ENCODE measurements at places on chromosomes 6 and 20.

DNA sequence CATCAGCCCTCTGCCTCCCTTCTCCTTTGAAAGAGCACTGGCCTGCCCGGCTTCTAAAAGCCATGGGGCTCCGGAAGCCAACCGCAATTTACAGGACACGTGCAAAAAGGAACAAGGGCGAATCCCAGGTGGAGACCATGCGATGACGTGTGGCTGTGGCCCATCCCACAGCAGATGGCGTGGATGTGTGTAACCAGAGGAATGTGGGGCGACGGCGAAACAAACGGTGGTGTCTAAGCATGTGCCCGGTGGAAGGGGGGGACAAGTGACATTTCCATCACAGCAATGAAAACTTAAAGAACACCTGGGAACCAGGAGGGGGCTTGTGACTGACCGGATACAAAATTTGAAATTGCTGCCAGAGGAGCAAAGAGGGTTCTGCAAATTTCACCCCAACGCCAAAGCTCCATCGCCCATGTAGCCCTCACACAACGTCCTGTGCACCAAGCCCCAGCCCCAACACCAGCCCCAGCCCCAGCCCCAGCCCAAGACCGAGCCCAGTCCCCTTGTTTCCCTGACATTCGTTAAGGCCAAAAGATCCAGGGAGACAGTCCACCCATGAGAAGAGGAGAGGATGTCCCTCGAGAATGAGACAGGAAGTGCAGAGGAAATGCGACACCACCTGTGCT is 159.7 kb upstream of the ZNF337 start:
- no peak for DNase-seq

DNA sequence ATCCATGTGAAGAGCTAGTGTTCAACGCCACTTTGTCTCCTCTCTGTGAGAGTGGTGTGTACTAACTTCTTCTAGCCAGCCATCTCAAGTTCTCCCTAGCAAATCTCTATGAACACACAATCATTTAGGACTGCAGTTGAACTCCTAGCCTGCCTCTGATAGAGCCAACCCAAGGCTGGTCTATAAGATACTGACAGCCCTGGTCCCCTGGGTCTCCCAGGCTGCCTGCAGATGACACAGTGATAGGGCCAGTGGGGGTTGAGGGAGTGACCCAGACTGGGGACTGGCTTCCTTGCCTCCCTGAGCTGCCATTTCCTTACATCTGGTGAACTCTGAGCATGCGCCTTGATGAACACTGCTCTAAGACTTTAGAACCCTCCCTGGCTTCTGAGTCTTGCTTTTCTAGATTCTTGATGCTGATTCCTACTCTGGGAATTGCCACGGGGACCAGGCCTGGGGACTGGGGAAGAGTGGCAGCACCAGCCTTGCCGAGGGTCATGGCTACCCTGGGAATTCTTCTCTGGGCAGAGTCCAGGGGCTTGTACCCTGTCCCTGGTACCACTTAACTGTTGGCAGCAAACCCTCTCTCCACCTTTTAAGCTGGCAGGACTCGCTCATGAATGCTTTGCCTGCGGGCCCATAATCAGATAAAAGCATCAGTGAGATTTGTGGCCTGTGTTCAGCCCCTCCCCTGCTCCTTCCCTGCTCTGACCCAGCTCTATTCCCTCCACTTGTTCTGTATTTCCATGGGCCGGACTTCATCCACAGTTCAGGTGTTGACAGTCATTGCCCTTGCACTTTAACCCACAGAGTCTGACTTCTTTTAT is 130.8 kb upstream of the CHD6 start:
- DNase-seq, result no peak

- DNase-seq, result no peak
Observed at GRCh38 chr6:11722220-11722619, 56.4 kb downstream of the ADTRP start.

- DNase-seq, result no peak
Observed at GRCh38 chr20:62428396-62429295, 1.3 kb upstream of the RBBP8NL start.

DNA sequence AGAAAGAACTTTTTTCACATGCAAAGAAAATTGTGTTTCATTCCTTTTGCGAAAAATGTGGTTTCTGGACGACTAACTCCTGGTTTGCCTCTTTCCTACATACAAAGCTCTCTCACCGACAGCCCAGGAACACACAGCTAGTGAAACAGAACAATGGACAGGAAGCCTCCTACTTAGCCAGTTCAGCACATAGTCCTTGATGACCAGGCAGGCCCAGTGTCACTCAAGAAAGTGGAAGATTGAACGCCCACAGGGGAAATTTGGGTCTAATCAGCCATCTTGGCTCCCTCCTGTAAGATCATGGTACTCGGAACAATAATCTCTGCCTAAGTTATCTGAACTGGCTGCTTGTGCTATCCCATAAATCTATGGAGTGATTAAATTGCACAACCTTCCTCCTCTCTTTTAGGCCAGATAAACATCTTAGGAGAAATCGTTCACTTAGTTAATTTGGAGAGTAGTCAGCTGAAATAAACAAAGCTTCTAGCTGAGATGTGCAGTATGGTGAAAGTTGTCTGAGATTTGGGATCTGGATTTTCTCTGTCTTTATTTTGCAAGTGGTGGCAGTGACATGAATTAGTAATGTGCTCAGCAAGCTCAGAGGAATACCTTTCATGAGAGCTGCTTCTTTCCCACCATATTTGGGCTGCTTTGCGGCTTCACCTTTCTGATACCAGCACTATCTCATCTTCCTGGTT is 147.0 kb downstream of the MTFR2 start:
- DNase-seq, result no peak

DNA sequence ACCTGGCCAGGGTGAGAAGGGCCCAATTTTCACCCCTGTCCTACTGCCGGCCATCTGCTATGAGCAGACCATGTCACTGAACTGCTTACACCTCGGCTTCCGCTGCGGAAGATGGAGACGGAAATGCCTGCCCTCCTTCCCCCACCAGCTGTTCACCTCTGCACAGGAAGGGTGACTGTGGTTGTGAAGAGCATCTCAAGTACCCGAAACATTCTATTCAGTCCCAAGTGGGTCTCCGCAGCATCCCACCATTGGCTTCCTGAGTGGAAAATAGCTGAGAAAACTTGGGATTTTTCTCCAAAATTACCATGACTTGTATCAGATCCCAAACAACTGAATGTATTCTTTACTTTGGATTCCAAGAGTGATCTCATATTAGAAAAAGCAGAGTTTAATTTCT is 16.1 kb downstream of the DOK5 start:
- DNase-seq, result no peak

GRCh38 chr20:59662856-59663512 is 58.6 kb downstream of the PHACTR3 start:
- DNase-seq, result no peak

DNA sequence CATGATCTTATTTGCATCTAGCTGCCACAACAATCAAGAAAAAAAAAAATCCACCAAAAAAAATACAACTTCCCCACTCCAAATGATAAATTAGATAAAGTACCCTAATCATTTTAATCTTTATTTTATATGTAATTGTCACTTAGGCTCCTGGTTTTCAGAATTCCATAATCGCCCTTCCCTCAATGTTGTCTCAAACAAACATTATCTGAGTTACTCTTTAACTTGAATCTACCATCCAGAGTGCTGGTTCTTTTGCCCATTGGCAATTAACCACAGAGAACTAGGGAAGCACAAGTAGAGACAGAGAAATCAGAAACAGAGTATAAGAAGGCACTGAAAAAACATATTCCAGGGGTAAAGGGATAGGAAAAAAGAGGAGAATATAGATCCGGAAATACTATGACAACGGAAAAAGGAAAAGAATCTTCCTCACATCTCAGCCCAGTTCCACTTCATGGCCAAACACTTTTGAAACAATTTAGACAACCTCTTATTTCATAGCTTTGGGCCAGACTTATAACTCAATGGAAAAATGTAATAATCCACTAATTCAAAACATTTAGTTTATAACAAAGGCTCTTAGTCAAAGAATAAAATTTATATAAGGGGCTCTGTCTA is 861 bp upstream of the NHSL1 start:
- no peak for DNase-seq

- DNase-seq, result no peak
Observed at GRCh38 chr6:25731721-25732120, 22.8 kb upstream of the SLC17A4 start.

DNA sequence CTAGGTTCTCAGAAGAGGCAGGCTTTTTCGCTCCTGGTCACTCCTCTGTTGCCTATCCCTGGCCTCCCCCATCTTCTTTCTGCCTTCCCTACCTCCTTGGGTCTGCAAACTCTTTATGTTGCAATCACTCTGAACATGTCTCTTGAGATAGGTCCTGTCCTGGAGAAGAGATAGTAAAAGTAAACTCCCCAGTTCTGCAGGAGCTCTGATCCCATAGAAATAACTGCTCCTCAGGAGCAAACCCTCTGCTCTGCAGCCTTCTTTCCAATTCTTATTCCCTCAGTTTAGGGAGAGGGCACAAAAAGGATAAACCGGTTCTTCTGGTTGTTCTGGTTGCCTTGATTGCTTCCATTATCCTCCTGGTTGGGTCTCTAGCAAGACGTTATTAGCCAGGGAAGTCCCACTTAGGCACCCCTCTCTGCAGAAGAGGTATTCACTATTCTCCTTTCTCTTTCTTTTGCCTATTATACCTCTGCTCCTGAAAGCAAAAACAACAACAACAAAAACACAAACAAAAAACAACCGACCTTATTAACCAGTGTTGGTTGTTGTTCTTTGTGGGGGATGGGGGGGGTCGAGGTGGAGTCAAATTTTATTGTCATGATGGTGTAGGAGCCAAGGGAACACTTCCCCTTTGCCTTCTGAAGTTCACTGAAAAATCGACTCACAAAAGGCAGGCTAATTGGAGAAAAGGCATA is 973 bp downstream of the TRIM38 start:
- DNase-seq, result no peak

- no peak for DNase-seq
Observed at GRCh38 chr6:28258877-28259777, at the start of gene NKAPL. NKAPL (plus strand) TSS chr6:28259297; CDS start chr6:28259372, 75 bp downstream.

DNA sequence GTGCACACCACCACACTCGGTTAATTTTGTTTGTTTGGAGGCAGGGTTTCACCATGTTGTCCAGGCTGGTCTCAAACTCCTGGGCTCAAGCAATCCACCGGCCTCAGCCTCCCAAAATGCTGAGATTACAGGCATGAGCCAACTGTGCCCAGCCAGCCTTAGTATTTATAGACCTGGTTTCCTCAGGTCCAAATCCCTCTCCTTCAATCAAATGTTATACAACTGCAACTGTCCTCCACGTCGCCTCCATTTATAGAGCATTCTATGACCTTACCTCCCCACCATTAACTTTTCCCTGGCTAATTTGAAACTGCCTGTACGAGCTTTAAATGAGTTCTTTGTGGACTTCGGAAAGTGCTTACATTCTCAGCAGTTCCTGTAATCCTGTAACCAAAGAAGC is 39.3 kb upstream of the IPCEF1 start:
- no peak for DNase-seq

DNA sequence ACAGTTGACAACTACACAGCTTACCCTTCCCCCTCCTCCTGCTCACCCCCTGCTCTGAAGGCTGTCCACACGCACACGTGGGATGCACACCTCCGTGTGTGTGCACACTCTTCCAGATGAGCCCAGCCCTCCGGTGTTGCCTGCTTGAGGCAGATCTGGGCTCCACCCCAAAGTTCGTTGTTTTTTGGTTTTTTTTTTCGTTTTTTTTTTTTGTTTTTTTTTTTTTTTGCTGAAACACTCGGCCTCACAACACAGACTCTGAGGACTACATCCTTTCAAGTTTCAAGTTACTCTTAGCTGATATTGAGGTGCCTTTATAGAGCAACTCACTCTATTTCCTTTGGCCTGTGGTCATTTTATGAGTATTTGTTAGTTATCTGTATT is 88.2 kb downstream of the RREB1 start:
- DNase-seq, result no peak

DNA sequence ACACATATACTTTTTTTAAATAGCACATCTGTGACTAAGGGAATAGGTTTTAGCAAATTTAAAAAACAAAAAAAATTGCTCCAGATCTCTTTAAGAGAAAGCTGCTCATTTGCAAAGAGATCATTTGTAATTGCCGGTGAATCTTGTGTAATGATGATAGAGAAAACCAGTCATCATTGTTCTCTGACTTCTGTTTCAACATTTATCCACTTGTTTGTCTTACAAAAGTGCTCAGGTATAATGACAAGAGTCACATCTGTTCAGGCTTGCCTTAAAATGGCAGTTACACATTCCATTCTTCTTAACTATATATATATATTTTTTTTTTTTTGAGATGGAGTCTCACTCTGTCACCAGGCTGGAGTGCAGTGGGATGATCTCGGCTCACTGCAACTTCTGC is 165.2 kb downstream of the AIG1 start:
- DNase-seq, result no peak

- no peak for DNase-seq
Observed at GRCh38 chr6:12709116-12709515, 7.5 kb upstream of the PHACTR1 start.

GRCh38 chr6:107690643-107691061 is 133.5 kb downstream of the SCML4 start:
- no peak for DNase-seq

DNA sequence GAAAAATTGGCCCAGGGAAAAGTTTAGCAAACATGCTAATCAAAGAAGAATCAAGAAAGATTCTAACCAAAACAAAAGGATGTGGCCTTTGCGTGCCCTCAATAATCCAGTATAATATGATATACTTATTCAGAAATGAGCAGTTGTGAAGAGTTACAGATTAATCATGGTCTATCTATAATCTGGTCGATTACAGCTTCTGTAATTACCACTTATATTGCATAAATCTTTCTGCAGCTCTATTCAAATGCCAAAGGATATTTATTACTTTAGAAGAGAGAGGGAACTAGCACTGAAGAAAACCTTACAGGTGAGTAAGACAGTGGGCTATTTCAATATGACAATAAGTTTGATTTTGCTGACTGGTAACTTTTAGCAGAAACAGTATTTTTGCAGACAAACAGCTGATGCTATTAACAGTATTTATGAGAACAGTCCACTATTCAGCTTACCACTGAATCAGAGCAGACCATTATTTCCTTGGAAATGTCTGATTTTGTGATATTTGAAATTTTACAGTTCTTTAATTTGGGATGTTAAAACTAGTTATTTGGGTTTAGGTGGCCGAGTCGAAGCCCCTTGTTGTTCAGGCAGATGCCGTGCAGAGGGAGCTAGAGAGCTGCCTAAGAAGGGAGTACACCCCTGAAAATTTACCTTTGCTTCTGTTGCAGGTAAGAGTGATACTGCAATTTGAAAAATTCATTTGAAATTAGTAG is 92.2 kb downstream of the CEP57L1 start:
- DNase-seq, result no peak

DNA sequence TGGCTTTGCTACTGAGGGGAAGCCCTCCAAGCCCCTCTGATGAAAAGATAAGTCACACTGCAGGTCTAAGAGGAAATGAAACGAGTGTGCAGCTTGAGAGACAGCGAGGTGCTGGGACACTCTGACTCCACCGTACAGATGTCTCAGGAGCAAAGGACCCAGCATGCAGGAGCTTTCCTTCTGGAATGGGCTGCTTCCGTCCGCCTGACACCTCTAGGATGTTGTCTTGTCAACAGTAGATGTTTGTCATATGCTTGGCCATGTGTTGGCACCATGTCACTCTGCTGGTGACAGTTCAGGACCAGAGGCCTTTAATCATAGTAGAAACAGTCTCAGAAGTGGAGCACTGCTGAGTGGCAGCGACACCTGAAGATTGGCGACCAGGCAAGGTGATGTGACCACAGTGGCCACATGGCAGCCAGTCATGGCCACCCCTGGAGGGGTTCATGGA is 46.7 kb downstream of the SLC24A3 start:
- no peak for DNase-seq

- DNase-seq, result no peak
Observed at GRCh38 chr20:23011008-23011721, 23.9 kb upstream of the SSTR4 start.

- no peak for DNase-seq
Observed at GRCh38 chr20:13231031-13231752, 10.1 kb downstream of the ISM1 start.
